Activated CD8-positive, alpha-beta T cell treated with anti-CD3 and anti-CD28 coated beads for 36 hours (primary cell): ENCODE measurements at places on chromosomes 4 and X. TPM values are rescaled to one million over a fixed set of nuclear protein-coding genes. Genes with fewer than 3 reads are reported as not detected.

- no peak for DNase-seq
- H3K27me3 ChIP-seq: no peaks in the 10 kb centered on the region
These were observed 116.1 kb upstream of the PLAC1 start for GRCh38 chrX:134774190-134775048.

- peaks cover 23% of the 10 kb centered on the region for H3K4me1 ChIP-seq
- DNase-seq: peak; percentile 26
- H3K27me3 ChIP-seq: no peaks in the 10 kb centered on the region
- peak overlapping the region; percentile 69 for H3K4me3 ChIP-seq
These were observed 78.1 kb downstream of the RLIM start for GRCh38 chrX:74536152-74536831.

- peaks cover 33% of the 10 kb centered on the region for H3K4me1 ChIP-seq
- no peak overlapping the region for H3K4me3 ChIP-seq
- peak; percentile 17 for DNase-seq
- H3K36me3 ChIP-seq: peaks cover 13% of the 10 kb centered on the region
- no peak overlapping the region for H3K27ac ChIP-seq
These were observed 35.9 kb upstream of the TAPT1 start for GRCh38 chr4:16262188-16262587.

- no peaks in the 10 kb centered on the region for H3K36me3 ChIP-seq
- H3K4me1 ChIP-seq: no peaks in the 10 kb centered on the region
- peaks cover 2% of the 10 kb centered on the region for H3K27me3 ChIP-seq
- DNase-seq: no peak
These were observed 2.6 kb downstream of the SLC25A31 start for GRCh38 chr4:127732623-127733328.

- peak; percentile 76 for DNase-seq
- H3K4me1 ChIP-seq: peaks cover 21% of the 10 kb centered on the region
- H3K27ac ChIP-seq: peak overlapping the region; percentile 95
- H3K4me3 ChIP-seq: peak overlapping the region; percentile 49
These were observed 28.8 kb downstream of the PPP2R3B start for GRCh38 chrX:357693-358471.

NWD2 gene
- not detected for total RNA-seq

DNA sequence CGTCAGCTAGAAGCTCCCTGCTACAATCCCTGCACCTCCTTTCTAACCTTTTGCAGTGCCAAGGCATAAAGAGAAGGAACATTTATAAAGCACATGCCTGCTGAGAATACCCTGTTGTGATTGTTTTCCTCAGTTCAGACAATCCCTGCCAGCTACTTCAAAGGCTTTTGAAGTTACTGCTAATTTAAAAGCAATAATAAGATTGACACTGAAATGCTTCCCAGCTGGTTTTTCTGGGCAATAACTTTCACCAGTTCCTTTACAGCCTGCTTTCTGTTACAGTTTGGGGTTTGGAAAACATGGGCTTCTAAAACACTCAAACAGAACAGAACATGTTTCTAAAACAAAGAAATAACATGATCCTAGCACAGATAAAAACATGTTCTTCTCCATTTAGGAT, 232.3 kb upstream of the CPEB2 start:
- H3K27me3 ChIP-seq: peaks cover 12% of the 10 kb centered on the region
- H3K4me1 ChIP-seq: peaks cover 2% of the 10 kb centered on the region
- no peak for DNase-seq

DNA sequence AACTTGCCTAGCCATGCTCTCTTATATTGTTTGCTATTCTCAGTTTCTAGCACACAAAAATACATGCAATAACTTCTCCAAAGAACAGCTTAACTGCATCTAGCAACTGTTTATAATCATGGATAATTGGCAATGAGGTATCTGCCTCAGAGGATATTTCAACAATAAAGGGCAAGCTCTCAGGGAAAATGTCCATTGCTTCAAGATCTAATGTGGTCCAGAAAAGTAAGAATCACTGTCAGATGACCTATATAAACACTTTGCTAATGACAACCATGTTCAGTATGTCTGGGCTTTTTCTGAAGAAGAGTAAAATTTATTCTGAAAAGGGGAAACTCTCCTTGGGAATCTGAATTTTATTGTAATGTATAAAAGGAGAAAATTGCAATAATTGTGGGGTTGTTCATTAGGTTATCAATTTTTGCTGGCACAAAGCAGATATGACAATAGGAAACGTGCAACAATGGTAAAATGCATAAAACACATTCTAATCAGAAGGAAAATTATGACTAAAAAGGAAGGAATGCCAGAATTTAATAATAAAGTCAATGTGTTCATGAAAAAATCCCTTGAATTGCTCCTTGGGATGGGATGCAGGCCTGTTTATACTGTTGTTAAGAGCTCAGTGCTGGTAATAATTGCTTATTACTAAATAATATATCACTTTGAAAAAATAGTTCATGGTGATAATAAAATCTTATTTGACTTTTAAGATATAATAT, 90.3 kb downstream of the ANTXR2 start:
- no peak overlapping the region for H3K4me3 ChIP-seq
- peaks cover 11% of the 10 kb centered on the region for H3K4me1 ChIP-seq
- H3K36me3 ChIP-seq: no peaks in the 10 kb centered on the region
- H3K27me3 ChIP-seq: no peaks in the 10 kb centered on the region

FGFR3 gene
- total RNA-seq: 1.0 TPM

IGSF1 gene
- total RNA-seq: not detected

DNA sequence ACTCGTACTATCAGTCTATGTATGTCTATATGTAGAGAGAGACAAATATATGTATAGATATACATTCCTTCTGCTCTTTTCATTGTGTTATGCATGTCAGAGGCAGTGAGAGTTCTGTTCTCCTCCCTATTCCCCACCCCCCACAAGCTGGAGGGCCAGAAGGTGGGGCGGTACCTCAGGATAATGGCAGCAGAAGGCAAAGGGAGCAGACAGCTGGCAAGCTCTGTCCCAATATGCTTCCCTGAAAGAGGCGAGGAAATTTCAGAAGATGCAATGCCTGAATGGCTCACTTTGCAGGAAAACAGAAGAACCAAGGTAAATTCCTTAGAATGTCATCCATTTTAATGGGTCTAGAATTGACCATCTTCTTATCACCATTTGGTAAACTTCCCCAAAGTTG, 114.4 kb downstream of the NAA11 start:
- H3K36me3 ChIP-seq: no peaks in the 10 kb centered on the region
- H3K4me1 ChIP-seq: no peaks in the 10 kb centered on the region
- no peak overlapping the region for H3K4me3 ChIP-seq
- H3K27ac ChIP-seq: no peak overlapping the region

DNA sequence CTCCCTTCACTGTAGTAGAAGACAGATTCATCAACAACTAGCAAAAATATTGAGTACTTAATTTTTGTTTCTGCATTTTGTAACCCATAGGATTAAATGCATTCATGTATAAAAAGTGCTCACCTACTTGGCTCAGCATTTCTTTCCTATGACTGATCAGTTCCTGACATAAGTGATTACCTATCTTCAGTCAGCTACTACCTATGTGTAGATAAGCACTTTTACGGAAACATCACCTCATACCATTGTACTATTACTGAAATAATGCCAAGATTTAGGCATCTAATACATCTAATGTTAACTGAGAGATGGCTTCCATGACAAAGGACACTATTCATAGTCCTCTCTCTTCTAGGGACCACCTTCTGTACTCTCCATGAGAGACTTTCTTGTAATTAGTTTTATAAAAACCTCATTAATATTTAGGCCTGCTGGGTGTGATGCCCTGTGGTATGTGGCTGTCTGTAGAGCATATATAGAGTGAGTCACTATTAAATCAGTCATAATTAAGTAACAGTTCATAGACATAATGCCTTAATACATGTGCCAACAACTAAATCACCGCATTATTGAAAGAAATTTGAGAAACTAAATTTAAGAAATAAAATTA, 147.0 kb downstream of the PDGFC start:
- H3K36me3 ChIP-seq: no peaks in the 10 kb centered on the region
- H3K4me1 ChIP-seq: no peaks in the 10 kb centered on the region
- no peak for DNase-seq
- H3K27me3 ChIP-seq: no peaks in the 10 kb centered on the region
- no peak overlapping the region for H3K27ac ChIP-seq
- H3K4me3 ChIP-seq: no peak overlapping the region

- peaks cover 2% of the 10 kb centered on the region for H3K36me3 ChIP-seq
- H3K27ac ChIP-seq: no peak overlapping the region
- H3K4me3 ChIP-seq: no peak overlapping the region
- H3K4me1 ChIP-seq: no peaks in the 10 kb centered on the region
These were observed 67.7 kb downstream of the SLC4A4 start for GRCh38 chr4:71406459-71406963.

GRCh38 chr4:167290678-167291077, 56.4 kb upstream of the SPOCK3 start:
- no peak overlapping the region for H3K4me3 ChIP-seq
- H3K36me3 ChIP-seq: no peaks in the 10 kb centered on the region
- no peaks in the 10 kb centered on the region for H3K27me3 ChIP-seq
- H3K27ac ChIP-seq: no peak overlapping the region

YY2 gene
- total RNA-seq: 2.0 TPM

DMP1 gene
- total RNA-seq: not detected

- no peaks in the 10 kb centered on the region for H3K4me1 ChIP-seq
- H3K36me3 ChIP-seq: no peaks in the 10 kb centered on the region
- no peaks in the 10 kb centered on the region for H3K27me3 ChIP-seq
- DNase-seq: peak; percentile 37
- H3K27ac ChIP-seq: no peak overlapping the region
- H3K4me3 ChIP-seq: no peak overlapping the region
These were observed 382.7 kb downstream of the UNC5C start for GRCh38 chr4:95165926-95166524.

DNA sequence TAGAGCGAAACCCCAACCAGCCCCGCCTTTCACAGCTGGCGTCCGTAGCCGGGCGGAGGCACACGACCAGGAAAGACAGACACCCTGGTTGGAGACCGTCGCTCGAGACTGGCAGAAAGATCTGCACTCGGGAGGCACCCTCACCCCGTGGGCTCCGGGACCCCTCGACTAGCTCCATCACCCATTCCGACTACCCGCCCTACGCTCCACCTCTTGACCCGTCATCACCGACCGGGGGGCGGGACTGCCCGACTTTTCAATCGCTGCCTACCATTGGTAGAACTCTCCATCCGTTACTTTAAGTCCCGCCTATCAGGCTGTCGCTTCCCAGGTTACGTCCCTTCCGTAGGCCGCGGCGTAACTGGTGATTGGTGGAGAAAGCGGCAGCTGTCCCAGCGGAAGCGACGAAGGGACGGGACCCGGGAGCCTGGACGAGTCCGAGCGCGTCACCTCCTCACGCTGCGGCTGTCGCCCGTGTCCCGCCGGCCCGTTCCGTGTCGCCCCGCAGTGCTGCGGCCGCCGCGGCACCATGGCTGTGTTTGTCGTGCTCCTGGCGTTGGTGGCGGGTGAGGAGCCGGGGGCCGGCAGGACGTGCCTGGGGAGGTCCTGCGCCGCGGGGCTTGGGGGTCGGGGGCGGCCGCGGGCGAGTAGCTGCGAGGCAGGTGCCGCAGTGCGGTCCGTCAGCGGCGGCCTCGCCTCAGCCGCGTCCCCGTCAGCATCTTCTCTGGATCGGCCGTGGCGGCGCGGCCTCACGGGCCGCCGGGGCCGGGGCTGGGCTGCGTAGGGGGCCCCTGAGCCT, at the start of gene ATP6AP2:
Gene ATP6AP2 (plus strand): TSS at position 434 of the 799 bp plus-strand sequence. CDS start 96 bp downstream, at position 530.
- no peaks in the 10 kb centered on the region for H3K27me3 ChIP-seq
- H3K4me3 ChIP-seq: peak within 1 kb of the TSS; percentile 83
- peaks cover 28% of the 10 kb centered on the region for H3K4me1 ChIP-seq
- DNase-seq: peak; percentile 93
- H3K36me3 ChIP-seq: no peaks in the 10 kb centered on the region
- H3K27ac ChIP-seq: peak within 1 kb of the TSS; percentile 87

BST1 gene
- 0.20 TPM for total RNA-seq

TLR10 gene
- 0.22 TPM for total RNA-seq

FOXR2 gene
- not detected for total RNA-seq

SSX3 gene
- total RNA-seq: not detected

CACNA1F gene
- total RNA-seq: 0.90 TPM

DNA sequence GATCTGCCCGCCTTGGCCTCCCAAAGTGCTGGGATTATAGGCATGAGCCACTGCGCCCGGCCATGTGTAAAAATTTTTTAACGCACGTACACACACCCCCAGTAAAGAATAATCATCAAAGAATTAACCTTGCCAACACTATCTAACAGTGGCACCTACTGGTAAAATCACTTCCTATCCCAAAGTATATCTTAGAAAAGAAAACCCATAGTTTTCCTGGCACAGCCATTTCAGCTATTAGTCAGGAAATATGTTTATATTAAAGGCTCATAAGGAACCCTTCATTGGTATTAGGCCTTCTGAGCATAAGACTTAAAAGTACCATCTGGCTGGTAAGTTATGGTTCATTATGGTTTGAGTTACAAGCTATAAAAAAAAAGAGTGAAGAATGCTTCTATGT, 14.1 kb downstream of the S100G start:
- no peak overlapping the region for H3K4me3 ChIP-seq
- no peak for DNase-seq
- no peaks in the 10 kb centered on the region for H3K27me3 ChIP-seq
- peaks cover 2% of the 10 kb centered on the region for H3K4me1 ChIP-seq

MBNL3 gene
- total RNA-seq: 23.3 TPM

GRCh38 chrX:1336331-1336943, at the start of gene IL3RA:
Gene IL3RA (plus strand): TSS chrX:1336785. CDS start chrX:1341766, 4,981 bp downstream.
- DNase-seq: peak; percentile 22
- peak within 1 kb of the TSS; percentile 71 for H3K4me3 ChIP-seq
- H3K4me1 ChIP-seq: peaks cover 13% of the 10 kb centered on the region
- no peak within 1 kb of the TSS for H3K27ac ChIP-seq
- H3K36me3 ChIP-seq: no peaks in the 10 kb centered on the region

RADX gene
- 7.4 TPM for total RNA-seq

- no peaks in the 10 kb centered on the region for H3K4me1 ChIP-seq
- H3K4me3 ChIP-seq: no peak overlapping the region
- H3K27ac ChIP-seq: no peak overlapping the region
- H3K27me3 ChIP-seq: no peaks in the 10 kb centered on the region
- no peaks in the 10 kb centered on the region for H3K36me3 ChIP-seq
These were observed 331.4 kb downstream of the CCSER1 start for GRCh38 chr4:90458576-90458975.

TTC29 gene
- not detected for total RNA-seq

DNA sequence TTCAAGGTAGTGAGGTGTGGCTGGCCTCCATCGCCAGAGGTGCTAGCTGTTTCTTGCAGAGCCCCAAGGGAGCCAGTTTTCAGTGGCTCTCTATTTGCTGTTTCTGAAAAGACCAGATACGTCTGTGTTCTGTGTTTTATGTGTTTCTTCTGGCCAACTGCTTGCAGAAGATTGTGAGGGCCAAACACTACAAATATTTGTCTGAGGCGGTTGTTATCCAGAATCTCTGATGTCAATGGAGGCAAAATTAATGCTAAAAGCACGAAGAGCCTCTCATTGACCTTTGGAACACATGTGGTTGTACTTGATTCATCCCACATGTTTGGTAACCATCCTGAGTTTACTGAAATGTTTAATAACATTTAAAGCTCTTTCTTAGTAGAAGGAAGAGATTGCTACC, 113.9 kb downstream of the CT47B1 start:
- no peaks in the 10 kb centered on the region for H3K36me3 ChIP-seq
- H3K27me3 ChIP-seq: no peaks in the 10 kb centered on the region
- peaks cover 4% of the 10 kb centered on the region for H3K4me1 ChIP-seq
- no peak for DNase-seq
- no peak overlapping the region for H3K27ac ChIP-seq
- H3K4me3 ChIP-seq: no peak overlapping the region
